T-cell (primary cell): ENCODE measurements at places on chromosomes 4 and X.
A peak's percentile ranks its signal among the peaks of the same experiment; 100 is the strongest.

- no peak for DNase-seq
Observed at GRCh38 chr4:95835672-95836071, 4.2 kb upstream of the PDHA2 start.

DNA sequence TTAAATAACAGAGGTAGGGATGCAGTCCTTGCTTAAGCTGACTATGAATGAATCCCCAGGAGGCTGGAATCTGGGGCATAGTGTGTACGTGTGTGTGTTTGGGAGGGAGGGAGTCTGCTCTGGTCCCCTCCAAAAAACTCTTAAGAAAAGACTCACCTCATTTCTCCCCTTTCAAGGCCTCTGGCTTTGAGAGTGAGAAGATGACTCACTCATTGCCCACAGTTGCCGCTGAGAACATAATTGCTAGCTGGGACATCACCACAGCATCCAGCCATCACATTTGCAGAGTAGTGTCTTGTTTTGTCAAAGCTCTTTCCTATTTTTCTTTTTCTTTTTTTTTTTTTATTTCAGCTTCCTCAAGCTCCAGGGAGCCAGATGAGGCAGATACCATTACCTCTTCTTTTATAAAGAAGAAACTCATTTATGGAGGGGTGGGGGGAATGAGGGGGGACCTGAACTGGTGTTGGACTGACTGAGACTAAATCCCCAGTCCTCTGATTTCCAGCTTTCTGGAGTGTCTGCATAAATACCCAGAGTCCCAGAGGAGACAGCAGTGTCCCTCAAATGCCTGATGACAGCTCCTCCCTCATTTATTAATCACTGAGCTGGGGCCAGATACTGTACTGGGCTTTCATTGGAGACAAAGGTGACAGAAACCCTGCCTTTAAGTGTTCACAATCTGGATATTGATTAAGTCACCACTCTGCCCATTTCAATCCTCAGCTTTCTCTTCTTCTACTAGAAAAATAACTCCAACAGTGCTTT lies 61.9 kb upstream of the LAS1L start:
- peak; percentile 51 for DNase-seq

- DNase-seq, result no peak
Observed at GRCh38 chrX:153766871-153767673, 3.0 kb downstream of the PLXNB3 start.

DNA sequence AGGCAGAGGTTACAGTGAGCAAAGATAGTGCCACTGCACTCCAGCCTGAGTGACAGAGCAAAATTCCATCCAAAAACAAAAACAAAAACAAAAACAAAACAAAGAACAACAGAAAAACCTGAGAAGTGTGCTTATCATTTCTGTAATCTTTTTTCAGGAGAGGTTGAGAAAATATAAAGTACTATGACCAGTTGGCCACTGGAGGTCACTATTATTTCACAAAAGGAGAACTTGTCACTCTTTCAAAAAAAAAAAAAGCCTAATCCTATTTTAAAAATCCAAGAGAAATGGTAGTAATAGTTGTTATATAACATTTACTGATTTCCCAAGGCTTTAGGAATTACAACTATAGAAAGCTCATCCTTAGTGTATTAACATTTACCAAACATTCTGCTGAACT lies 24.9 kb upstream of the RNF150 start:
- no peak for DNase-seq

DNA sequence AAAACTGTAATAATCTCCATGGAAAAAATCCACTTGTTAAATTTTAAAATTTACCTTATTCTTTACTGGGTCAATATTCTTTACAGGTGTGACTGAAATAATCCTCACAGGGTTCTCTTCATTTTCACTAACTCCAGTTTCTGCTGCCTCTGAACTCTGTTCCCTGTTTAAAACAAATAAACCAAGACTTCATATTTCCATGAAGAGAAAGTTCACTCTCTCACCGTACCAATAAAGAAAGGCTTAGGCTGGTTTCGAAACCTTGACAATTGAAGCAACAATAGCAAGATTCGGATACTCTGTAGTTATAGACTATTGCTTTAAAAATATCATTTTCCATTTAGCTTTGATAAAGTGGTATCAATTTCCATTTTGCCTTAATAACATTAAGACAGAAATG lies 135.8 kb downstream of the PDS5A start:
- DNase-seq, result no peak

DNA sequence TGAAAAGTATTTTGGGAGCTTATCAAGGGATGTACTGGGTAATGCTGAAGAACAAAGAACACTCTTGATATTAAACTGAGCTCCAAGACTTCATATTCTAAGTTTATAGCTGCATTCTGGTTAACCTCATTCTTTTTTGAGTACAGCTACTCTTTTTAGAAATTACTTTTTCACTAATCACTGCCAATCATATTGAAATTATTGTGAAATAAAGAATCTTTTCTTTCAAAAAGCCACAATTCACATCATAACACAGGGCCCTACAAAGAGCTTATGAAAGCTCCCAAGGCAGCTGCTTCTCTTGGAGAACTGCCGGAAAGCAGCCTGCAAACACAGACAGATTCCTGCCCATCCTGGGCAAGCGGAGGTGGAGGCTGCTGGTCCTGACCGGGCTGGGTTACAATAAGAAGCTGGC lies 121.4 kb downstream of the RNF150 start:
- DNase-seq, result no peak

GRCh38 chrX:154748712-154749339 lies 2.1 kb downstream of the GAB3 start:
- DNase-seq, result peak; percentile 26

- no peak for DNase-seq
Observed at GRCh38 chr4:112813790-112814189, 176.8 kb downstream of the LARP7 start.

GRCh38 chr4:10879411-10880110 lies 195.0 kb upstream of the CLNK start:
- DNase-seq, result no peak

GRCh38 chrX:46185923-46186810 lies 359.1 kb downstream of the ZNF674 start:
- DNase-seq, result no peak

DNA sequence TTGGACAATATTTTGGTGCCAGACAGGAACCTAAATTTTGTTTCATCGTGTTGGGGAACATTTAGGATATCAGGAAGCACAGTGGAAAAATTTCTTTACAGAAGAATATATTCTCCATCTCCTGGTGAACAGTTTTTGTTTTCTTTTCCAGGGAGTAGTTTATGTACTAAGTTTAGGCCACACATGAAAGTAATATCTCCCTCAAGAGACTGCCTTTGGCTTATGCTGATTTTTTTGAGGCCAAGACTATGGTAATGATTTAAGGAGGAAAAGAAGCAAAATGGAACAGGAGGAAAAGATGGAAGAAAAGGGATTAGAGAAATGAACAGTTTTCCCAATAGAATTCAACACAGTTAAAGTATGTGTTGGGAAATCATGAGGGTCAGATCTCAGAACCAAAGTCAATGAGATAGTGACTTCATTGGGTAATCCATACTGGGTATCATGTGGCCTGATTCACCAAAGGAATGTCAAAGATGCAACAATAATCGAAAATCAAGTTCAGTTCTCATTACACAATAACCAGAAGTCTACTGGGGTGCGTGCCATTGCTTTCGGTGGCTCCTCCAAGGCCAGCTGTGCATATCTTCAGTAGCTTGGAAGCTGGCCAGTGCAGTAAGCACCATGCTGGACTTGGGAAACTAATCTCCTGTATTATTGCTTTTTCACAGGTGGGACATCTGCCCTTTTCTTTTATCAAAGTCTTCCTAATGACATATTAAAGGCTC lies 234.8 kb downstream of the COL25A1 start:
- no peak for DNase-seq

GRCh38 chr4:114384629-114385028 lies 214.0 kb upstream of the UGT8 start:
- no peak for DNase-seq

GRCh38 chrX:34338046-34338445 lies 205.9 kb upstream of the FAM47A start:
- DNase-seq, result no peak

DNA sequence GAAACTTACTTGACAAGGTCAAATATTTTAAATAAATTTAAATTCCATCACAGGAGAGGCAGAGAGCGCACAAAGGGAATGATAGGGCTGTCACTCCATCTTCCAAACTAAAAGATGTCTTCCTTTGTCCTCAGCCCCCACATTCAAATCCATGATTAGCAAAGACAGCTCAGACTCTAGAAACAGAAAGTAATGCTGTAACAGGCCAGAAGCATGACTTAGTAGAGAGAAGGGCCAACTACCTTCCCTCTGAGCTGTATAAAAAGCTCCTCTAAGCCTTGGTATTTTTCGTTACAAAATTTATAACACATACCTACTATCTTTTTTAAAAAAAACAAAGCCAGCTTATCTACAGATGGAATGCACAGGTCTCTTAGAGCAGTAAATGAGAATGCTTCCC lies 207.4 kb downstream of the MAPK10 start:
- no peak for DNase-seq

DNA sequence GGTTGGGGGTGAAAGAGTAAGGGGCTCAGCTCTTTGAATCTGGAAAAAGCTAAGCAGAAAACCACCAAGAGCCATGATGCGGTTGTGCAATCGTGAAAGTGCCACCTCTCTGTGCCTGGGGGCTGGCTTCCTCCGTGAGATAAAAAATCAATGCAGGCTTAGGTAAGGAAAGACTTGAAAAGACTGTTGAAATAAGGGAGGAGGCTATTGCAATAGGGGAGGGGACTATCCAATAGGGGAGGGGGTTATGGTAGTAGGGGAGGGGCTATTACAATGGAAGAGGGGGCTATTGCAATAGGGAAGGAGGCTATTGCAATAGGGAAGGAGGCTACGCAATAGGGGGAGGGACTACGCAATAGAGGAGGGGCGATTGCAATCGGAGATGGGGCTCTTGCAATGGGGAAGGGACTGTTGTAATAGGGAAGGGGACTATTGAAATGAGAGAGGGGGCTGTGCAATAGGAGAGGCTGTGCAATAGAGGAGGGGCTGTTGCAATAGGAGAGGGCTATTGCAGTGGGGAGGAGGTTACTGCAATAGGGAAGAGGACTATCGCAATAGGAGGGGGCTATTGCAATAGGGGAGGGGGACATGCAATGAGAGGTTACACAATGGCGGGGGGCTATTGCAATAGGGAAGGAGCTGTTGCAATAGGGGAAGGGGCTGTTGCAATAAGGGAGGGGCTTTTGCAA lies 162.3 kb upstream of the PSAPL1 start:
- no peak for DNase-seq

DNA sequence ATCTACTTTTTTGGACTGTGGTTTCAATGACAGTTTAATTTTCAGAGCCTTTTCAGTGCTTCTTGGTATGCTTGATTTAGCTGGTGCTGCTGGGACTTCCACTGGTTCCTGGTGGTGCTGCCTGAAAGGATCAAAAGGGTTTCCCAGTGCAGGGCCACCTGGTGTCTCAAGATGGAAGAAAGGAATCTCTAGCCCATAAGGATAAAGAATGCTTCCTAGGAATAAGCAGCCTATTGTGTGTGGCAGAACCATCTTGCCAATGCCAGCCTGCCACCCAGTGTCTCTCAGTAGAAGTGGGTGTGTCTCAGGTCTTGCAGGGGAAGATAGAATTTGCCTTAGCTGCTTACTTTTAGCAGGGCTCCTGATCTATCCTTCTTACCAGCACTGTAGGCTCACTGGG lies 15.0 kb upstream of the RAI2 start:
- no peak for DNase-seq

GRCh38 chr4:21709031-21709430 lies 239.5 kb downstream of the KCNIP4 start:
- DNase-seq, result no peak

GRCh38 chr4:37138789-37139188 lies 105.8 kb upstream of the NWD2 start:
- DNase-seq, result no peak

- no peak for DNase-seq
Observed at GRCh38 chrX:31236231-31236630, 164.4 kb upstream of the FTHL17 start.

GRCh38 chr4:100340512-100341485 lies 150.5 kb upstream of the DDIT4L start:
- DNase-seq, result no peak

DNA sequence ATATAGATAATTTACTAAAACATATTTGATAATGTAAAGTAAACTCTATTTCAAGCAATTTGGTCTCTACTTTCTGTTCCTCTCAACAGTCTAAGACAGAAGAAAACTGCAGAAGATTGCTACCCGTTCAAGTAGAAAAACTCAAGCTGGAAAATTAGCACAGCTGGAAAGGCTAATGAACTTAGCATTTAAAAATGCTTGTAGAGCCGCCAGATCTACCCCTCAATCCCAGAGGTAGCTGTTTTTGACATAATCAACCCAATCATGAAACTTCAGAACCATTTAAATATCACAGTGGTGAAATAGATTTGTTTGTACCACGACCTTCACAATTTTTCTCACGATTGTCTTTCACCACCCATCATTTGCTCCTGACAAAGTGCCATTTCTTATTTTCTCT lies 479.5 kb downstream of the SPRY1 start:
- no peak for DNase-seq

GRCh38 chrX:135015523-135016245 lies 6.7 kb downstream of the RTL8B start:
- no peak for DNase-seq

- no peak for DNase-seq
Observed at GRCh38 chr4:44237643-44238042, 211.0 kb downstream of the KCTD8 start.
